ENCODE measurements at places on chromosomes 2 and 18.

- DNase-seq = no peak
These were observed 39.9 kb downstream of the TANK start for GRCh38 chr2:161199912-161200701.

GRCh38 chr2:190996338-190996946 lies 17.5 kb downstream of the STAT1 start:
- peak; percentile 44 for DNase-seq

GRCh38 chr2:197208024-197208423 lies 102.6 kb downstream of the ANKRD44 start:
- no peak for DNase-seq

DNA sequence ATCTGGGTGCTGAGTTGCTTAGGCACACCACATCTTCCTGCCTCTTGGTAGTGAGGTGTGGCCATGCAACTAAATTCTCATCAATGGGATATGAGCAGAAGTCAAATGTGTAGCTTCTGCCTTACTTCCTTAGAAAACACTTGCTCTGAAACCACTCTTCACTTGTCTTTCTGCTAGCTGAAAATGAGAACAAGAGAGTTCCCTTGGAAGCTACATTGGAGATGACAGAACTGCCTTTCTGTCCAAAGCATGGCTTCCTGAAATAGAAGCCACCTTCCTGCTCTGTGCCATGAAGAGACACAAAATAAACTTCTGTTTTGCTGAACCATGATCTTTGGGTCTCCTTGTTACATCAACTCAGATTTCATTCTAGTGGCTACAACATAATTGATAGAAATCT lies 659.9 kb downstream of the IRS1 start:
- no peak for DNase-seq

- peak; percentile 76 for DNase-seq
These were observed 156.9 kb downstream of the LAMA1 start for GRCh38 chr18:6960656-6961055.

DNA sequence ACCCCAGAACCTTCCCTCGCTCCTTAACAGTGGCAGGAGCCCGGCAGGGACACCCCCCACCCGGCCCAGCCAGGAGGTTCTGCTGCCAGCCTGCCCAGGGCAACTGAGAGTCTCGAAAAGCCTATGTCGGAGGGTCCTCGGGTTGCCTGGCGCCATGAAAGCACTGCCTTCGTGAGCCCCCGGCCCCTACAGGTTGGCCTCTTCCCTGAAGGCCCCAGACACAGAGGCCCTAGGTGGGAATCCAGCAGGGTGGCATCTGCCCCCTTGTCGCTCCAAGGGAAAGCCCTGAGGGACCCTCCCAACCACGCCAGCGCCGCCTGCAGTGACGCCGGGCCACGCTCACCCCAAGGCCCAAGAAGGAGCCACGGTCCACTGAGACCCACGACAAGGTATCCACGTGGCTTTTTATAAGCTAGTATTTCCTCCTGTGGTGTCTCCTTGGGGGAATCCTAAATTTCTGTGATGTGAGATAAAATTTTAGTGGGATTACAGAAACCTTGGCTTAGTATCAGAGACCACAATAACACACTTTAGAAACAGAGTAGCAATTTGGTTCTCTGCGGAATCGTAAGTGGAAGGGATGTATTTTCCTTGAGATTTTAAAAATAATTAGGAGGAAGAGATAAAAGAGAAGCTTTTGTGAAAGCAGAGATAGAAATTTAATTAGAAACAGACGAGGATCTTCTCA lies 138.9 kb downstream of the HDAC4 start:
- DNase-seq = no peak

DNA sequence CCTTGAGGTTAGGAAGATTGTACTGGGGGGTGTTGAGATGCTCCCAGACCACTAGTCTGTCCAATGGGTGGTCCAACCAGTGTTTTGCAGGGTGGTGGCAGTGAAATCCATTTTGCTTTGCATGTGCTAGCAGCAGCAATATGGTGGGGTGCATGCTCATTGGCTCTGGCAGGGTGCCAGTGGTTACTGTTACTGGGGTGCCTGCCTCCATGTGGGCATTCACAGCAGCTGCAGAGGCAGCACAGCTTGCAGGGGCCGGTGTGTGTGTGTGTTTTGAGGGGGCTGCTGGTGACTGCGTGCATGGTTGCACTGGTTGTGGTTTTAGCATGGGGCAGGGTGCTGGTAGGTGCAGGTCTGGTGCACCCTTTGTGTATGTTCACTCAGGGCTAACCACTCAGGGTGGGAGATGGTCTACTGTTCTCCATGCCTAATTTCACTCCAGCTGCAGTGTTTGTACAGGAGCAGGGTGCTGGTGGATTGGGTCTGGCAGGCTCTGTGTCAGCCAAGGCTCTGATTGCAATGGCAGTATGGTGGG lies 265.4 kb downstream of the NUP35 start:
- DNase-seq = no peak

GRCh38 chr2:8132351-8132831 lies 549.5 kb upstream of the ID2 start:
- no peak for DNase-seq

GRCh38 chr2:209145941-209146681 lies 277.7 kb upstream of the MAP2 start:
- no peak for DNase-seq

DNA sequence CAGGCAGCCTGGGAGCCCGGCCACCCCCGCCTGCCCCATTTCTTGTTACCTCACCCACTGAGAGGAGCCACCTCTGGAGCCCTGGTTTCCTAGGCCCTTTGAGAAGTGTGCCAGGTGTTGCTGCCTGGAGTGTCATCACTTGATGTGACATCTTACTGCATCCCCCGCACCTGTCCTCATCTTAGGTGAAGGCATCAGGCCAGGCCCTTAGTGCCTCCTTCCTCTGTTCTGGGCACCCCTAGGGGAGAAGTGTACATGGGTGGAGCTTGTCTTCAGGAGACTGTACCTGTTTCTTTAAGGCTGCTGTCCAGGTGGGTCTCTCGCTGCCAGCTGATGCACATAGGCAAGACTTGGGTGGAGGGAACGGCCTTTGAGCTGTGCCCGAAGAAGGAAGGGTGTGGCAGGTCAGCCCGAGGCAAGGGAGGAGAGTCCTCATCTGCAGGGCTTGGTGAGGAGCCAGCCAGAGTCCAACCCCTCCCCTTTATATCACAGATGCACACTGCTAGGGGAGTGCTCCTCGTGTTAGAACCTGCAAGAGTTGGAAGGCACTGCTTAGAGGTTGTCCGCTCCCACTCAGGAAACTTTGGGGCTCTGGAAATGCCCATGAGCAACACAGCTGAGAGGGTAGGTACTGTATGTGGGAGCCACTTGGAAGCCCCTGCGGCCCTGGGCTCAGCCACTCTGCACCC lies 45.9 kb downstream of the NCK2 start:
- DNase-seq = peak; percentile 77

DNA sequence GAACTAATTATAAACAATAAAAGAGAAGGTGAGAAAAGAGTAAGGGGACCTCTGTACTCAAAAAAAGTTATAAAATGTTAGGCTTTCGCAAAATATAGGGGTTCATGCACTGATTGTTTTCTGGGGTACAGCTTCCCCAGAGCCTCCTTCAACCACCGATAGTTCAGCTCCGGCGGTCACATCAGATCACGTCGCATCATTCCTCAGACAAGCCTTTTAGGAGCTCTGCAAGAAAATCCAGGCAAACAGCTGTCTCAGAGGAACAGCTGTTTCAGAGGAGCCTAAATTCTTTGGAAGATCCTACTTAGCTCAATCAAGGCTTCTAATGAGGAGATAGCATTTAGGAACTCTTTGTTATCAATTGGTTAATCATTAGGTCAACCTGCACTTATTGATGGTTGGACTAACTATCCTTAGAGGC lies 78.7 kb downstream of the MYCN start:
- no peak for DNase-seq

- no peak for DNase-seq
These were observed 238.0 kb upstream of the COPS8 start for GRCh38 chr2:236847538-236848263.

- DNase-seq = peak; percentile 60
These were observed 719 bp downstream of the SMAD2 start for GRCh38 chr18:47929681-47930198.

DNA sequence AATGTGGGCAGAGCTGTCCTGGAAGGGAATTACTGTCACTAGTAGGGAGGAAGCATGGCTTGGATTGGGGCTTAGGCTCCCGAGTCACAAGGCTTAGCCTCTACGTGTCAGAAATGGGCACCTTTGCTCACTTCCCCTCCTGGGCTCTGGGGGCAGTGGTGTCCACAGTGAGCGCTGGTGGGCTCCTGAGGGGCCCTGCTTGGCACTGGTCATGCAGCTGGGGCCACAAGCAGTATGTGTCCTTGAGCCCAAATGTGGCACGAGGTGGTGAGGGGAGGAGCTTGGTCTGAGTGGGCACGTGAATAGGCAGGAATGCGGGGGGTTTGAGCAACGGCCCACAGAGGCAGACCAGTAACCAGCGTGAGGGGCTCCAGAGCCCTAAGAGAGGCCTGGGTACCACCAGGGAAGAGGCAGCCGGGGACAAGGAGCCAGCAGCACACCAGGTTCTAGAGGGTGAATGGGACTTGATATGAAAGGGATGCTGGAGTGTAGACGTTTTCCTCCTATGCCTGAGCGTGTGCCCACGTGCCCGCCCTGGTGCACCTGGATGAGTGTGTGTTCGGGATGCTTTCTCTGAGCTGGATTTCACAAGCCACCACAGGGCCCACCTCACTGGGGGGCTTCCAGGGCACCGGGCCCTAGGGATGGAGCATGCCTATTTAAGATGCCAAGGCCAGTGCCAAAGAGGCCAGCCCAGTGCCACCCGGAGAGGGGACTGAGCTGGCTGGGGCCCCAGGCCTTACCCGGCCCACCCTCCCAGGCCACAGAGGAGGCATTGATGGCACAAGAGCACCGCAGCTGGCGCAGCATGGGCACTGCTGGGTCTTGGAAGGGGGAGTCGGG lies 22.8 kb upstream of the PTMA start:
- no peak for DNase-seq

DNA sequence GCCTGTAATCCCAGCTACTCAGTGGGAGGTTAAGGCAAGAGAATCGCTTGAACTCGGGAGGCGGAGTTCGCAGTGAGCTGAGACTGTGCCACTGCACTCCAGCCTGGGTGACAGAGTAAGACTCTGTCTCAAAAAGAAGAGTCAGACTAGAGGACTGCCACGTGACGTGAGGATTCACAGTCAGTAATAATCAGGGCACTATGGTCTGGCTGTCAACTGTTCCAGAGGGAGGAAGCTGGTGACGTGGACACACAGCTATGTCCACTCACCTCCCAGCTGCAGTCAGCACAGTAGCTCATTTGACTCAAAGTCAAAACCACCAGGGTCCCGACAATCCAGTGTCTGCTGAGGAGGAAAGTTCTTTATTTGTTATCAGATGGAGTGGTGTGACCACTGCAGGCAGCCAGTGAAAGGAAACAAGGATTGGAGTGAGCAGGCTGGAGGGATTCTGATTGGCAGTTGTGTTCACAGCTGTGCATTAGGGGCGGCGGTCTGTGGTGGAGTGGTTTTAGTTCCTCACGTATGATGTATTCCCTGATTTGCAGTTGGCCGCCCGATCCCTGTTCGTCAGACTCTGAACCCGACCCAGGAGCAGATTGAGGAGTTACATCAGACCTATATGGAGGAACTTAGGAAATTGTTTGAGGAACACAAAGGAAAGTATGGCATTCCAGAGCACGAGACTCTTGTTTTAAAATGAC lies 37.9 kb downstream of the MOGAT1 start:
- peak; percentile 82 for DNase-seq

GRCh38 chr2:61326423-61326822 lies 144.5 kb downstream of the USP34 start:
- no peak for DNase-seq

DNA sequence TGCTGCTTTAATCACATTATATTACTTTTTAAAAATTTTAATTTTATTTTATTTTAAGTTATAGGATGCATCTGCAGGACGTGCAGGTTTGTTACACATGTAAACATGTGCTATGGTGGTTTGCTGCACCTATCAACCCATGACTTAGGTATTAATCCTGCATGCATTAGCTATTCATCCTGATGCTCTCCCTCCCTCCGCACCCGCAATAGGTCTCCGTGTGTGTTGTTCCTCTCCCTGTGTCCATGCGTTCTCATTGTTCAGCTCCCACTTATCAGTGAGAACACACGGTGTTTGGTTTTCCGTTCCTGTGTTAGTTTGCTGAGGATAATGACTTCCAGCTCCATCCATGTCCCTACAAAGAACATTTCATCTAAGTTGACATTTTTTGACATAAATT lies 283.2 kb downstream of the CYRIA start:
- DNase-seq = no peak

DNA sequence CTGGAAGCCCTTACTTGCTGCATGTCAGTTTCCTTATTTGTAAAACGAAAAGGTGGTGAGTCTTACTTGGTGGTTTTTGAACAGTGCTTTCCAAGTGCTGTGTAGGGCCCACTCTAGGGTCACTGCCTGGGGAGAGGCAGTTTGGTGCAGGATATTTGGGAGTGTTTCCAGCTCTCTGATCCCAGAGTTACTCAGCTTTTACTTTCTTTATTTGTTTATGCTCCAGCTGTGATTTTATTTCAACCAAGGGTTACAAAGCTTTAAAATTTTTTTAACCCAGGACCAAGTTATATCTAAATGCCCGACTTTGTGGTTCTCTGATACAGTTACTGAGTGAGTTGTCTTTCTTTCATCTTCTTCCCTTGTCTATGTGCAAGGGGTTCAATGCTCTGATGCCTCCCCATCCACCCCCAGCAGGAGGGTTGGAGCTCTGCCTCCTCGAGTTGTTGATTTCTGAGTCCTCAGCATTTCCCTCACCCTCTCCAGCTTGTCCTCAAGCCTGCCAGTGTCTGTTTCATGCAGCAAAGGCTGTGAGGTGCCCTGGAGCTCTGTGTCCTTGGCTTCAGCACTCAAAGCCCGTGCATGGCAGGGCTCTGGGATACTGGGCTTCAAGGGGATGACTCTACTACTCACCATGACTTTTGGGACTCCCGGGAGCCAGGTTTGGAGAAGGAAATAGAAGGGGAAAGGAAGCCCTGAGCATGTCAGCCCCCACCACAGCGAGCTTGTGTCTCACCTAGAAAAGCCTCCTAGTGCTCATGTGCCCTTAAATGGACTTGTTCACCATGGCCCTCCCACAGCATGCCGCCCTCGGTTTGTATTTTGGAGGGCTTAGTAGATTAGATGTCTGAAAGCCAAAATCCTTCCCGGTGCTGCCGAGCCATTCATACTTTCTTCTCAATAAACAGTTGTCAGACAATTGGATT lies 236.8 kb downstream of the SETBP1 start:
- DNase-seq = no peak

- no peak for DNase-seq
These were observed 120.1 kb upstream of the SLC1A4 start for GRCh38 chr2:64869126-64869525.

DNA sequence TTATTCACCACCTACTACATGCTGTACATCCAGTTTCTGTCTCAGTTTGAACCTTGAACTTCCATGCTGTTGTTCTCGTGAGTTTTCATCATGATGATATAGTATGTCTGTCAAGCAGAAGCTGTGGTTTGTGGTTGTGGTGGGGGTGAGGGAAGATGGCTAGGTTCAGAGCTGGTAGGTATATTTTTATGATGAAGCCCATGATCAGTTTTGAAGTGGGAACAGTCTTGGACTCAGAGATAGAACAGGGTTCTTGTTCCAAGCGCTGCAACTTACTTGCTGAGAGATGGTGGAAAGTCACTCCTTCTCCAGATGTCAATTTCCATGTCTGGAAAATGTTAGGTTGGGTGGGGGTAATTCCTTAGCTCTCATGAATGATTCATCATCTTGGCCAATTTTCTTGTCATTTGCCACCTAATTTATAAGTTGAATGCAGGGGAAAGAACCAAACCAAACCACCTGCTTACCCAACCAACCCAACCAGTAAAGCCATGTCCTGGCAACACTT lies 21.6 kb downstream of the PMAIP1 start:
- no peak for DNase-seq

Data from epithelial cell of esophagus (primary cell).